ENCODE measurements at places on chromosomes 5 and 9. TPM values are rescaled to one million over a fixed set of nuclear protein-coding genes. Genes with fewer than 3 reads are reported as not detected.

ORM1 gene
- total RNA-seq, result 1,297 TPM

- H3K27ac ChIP-seq, result no peak overlapping the region
- no peak overlapping the region for H3K4me3 ChIP-seq
- H3K36me3 ChIP-seq, result no peaks in the 10 kb centered on the region
- H3K27me3 ChIP-seq, result no peaks in the 10 kb centered on the region
Measured at GRCh38 chr5:2471152-2471879, 280.2 kb downstream of the IRX2 start.

- no peak for DNase-seq
- no peaks in the 10 kb centered on the region for H3K36me3 ChIP-seq
- no peak overlapping the region for H3K4me3 ChIP-seq
- H3K27ac ChIP-seq, result no peak overlapping the region
- no peaks in the 10 kb centered on the region for H3K4me1 ChIP-seq
- no peaks in the 10 kb centered on the region for H3K27me3 ChIP-seq
Measured at GRCh38 chr5:32642276-32643002, 57.1 kb downstream of the SUB1 start.

DNA sequence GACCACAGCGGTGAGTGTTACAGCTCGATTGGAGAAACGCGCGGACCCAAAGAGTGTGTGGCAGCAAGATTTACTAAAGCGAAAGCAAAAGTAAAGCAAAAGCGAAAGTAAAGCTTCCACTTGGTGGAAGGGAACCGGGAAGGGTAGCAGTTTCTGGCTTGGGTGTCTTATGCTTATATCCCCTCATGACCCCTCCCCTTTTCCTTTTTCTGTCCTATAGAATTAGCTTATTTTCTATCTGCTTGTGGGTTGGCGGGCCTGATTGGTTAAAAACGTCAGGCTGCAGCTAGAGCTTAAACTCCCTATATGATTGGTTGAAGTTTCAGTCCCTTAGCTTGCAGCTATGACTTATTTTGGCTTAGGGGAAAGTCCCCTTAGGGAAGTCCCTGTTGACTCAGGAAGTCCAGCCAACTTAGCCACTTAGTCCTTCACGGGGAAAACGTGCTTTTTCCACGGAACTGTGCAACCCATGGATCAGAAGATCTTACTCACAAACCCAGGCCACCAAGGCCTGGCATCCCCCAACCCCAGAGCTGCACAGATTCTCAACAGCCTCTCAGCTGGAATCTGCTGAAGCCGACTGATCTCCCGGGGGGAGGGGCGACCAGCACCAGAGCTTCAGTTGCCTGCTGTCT is 114.2 kb upstream of the ADAMTS16 start:
- H3K4me1 ChIP-seq, result no peaks in the 10 kb centered on the region
- no peak overlapping the region for H3K27ac ChIP-seq
- H3K4me3 ChIP-seq, result peak overlapping the region; percentile 8
- H3K27me3 ChIP-seq, result no peaks in the 10 kb centered on the region
- no peak for DNase-seq
- H3K36me3 ChIP-seq, result no peaks in the 10 kb centered on the region

GRCh38 chr9:129458663-129459546 is 162.0 kb downstream of the C9orf50 start:
- no peak overlapping the region for H3K4me3 ChIP-seq
- no peaks in the 10 kb centered on the region for H3K27me3 ChIP-seq
- H3K4me1 ChIP-seq, result peaks cover 27% of the 10 kb centered on the region
- no peaks in the 10 kb centered on the region for H3K36me3 ChIP-seq

- no peaks in the 10 kb centered on the region for H3K27me3 ChIP-seq
- no peak overlapping the region for H3K4me3 ChIP-seq
- peaks cover 72% of the 10 kb centered on the region for H3K36me3 ChIP-seq
- DNase-seq, result no peak
- no peak overlapping the region for H3K27ac ChIP-seq
Measured at GRCh38 chr5:179828756-179829421, 8.2 kb downstream of the SQSTM1 start.

PPP2R2B gene
- total RNA-seq, result 6.3 TPM

MSX2 gene
- 0.08 TPM for total RNA-seq

CDH6 gene
- 3.7 TPM for total RNA-seq

TAF11L10 gene
- total RNA-seq, result not detected

- H3K27me3 ChIP-seq, result no peaks in the 10 kb centered on the region
- H3K4me3 ChIP-seq, result no peak overlapping the region
- no peaks in the 10 kb centered on the region for H3K36me3 ChIP-seq
- DNase-seq, result no peak
Measured at GRCh38 chr9:131693651-131694597, 46.0 kb downstream of the RAPGEF1 start.

- no peak overlapping the region for H3K27ac ChIP-seq
- DNase-seq, result no peak
- H3K36me3 ChIP-seq, result no peaks in the 10 kb centered on the region
- no peaks in the 10 kb centered on the region for H3K4me1 ChIP-seq
Measured at GRCh38 chr5:96149546-96149945, 187.9 kb upstream of the ELL2 start.

DNA sequence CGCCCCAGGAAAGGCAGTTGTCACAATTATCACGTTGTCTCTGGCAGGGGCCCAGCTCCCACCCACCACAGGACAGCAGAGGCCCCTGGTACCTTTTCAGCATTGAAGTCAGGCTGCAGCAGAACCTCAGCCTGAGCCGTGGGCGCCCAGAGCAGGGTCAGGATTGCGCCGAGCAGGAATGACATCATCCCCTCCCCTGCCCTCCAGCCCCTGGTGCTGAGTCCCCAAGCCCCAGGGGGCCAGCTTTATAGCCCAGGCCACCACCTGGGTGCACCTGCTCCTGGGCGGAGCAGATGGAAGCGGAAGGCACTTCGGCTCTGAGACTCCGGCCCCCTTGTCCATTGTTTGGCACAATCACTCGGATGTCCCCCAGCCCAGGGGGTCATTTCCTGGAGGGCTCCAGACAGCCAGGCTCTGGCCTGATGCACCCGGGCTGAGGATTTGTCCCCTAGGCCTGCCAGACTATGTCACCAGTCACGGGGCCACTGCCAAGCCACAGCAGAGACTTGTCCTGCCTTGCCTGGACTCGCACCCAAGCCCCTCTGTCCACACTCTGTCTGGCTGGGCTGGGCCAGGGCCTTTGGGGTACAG is at the start of gene LCN15:
TSS of gene LCN15 (minus strand) at position 218 of the 591 bp plus-strand sequence. CDS start at position 188, 30 bp downstream.
- no peak within 1 kb of the TSS for H3K27ac ChIP-seq
- H3K4me3 ChIP-seq, result no peak within 1 kb of the TSS

DNA sequence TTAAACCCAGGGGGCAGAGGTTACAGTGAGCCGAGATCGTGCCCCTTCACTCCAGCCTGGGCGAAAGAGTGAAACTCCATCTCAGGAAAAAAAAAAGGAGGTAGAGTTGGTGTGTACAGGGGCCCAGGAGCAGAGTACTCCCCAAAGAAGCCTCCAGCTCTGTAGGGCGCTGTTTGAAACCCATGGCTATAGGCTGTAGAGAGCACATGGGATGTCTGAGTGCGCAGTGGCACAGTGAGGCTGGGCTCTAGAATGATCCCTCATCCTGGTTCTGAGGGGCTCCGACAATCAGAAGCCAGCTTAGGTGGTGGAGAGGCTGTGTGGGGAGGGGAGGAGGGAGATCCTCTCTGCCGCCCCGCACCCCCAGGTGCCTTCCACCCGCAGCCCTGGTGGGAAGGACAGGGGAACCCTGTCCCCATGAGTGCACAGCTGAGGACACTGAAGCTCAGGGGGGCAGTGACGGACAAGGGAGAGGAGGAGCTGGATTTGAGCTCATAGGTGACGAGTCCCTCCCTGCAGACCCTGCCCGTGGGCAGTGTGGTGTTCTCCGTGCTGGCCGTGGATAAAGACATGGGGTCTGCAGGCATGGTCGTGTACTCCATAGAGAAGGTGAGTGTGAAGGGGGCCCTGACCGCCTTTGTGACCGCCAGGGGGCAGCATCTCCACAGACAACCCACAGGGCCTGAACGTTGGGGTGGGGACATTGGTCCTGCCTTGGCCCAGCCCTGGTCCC is 24.6 kb downstream of the CDHR2 start:
- H3K27me3 ChIP-seq, result no peaks in the 10 kb centered on the region
- no peaks in the 10 kb centered on the region for H3K4me1 ChIP-seq
- H3K27ac ChIP-seq, result no peak overlapping the region

SPOCK1 gene
- total RNA-seq, result 0.17 TPM

GRCh38 chr5:126124706-126125345 is 298.4 kb upstream of the GRAMD2B start:
- H3K4me3 ChIP-seq, result no peak overlapping the region
- no peaks in the 10 kb centered on the region for H3K4me1 ChIP-seq
- DNase-seq, result no peak

DNA sequence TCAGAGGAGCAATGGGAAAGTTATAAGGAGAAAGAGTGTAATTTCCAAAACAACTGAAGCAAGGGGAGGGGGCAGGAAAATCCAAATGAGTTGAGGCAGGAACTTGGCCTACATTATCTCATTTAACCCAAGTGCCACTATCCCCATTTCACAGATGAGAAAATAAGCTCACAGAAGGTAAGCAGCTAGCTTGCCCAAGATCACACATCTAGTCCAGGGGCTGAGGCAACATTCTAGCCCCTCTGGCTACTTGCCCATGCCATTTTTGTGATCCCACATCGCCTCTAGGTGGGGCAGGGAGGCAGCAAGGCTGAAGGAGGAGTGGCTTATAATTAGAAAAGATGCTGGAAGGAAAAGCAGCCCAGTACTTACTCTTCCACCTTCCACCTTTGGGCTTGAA is 2.6 kb upstream of the PSIP1 start:
- no peaks in the 10 kb centered on the region for H3K36me3 ChIP-seq
- no peaks in the 10 kb centered on the region for H3K27me3 ChIP-seq
- no peak overlapping the region for H3K27ac ChIP-seq
- H3K4me3 ChIP-seq, result no peak overlapping the region
- H3K4me1 ChIP-seq, result peaks cover 4% of the 10 kb centered on the region

- no peaks in the 10 kb centered on the region for H3K27me3 ChIP-seq
- no peak overlapping the region for H3K4me3 ChIP-seq
- no peak overlapping the region for H3K27ac ChIP-seq
- H3K4me1 ChIP-seq, result no peaks in the 10 kb centered on the region
- no peaks in the 10 kb centered on the region for H3K36me3 ChIP-seq
- no peak for DNase-seq
Measured at GRCh38 chr9:131033269-131034224, 24.6 kb downstream of the LAMC3 start.

GRCh38 chr5:133154274-133155075 is 102.7 kb downstream of the HSPA4 start:
- no peaks in the 10 kb centered on the region for H3K27me3 ChIP-seq

WDR38 gene
- total RNA-seq, result not detected

DNA sequence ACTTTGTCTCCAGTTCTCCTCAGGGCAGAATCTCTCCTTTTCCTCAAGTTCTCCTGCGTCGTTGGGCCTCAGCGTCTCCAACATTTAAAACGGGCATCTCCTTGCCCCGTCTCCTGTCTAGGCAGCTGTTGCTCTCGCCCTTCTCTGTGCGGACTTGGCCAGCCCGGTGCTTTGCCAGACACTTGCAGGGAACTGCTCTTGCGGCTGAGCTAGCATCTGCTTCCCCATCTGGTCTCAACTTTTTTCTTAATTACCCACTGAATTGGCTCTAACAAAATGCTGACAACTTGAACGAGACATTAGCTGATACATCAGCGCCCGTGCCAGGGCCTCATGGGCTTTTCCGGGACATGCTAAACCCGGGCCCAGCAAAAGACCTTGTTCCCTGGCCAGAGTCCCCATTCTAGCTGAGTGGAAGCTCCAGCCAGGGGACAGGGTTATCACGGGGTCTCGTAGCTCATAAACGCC is 25.1 kb downstream of the ZNF618 start:
- no peak overlapping the region for H3K27ac ChIP-seq
- no peaks in the 10 kb centered on the region for H3K27me3 ChIP-seq
- no peaks in the 10 kb centered on the region for H3K4me1 ChIP-seq
- no peaks in the 10 kb centered on the region for H3K36me3 ChIP-seq
- DNase-seq, result no peak
- no peak overlapping the region for H3K4me3 ChIP-seq

- no peak overlapping the region for H3K27ac ChIP-seq
- no peaks in the 10 kb centered on the region for H3K36me3 ChIP-seq
- peaks cover 3% of the 10 kb centered on the region for H3K4me1 ChIP-seq
- H3K4me3 ChIP-seq, result peak overlapping the region; percentile 82
Measured at GRCh38 chr5:14582797-14583137, 1.2 kb downstream of the OTULINL start.

DNA sequence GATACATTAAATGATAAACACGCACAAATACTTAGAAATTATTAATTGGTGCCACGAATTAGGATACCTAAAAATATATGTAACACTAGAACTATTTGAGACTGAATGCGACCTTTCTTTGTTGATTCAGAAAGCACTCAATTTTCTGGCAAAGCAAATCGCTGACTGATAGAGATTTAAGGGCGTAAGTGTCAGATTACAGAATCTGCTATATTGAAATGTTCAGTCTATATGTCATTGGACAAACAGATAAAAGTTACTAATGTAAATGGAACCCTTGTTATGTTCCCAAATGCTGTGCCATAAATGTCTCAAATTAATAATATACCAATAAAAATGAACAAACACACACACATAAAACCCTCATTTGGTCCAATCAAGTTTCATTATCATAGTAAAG is 137.9 kb downstream of the MPDZ start:
- H3K4me3 ChIP-seq, result no peak overlapping the region
- DNase-seq, result no peak
- peaks cover 8% of the 10 kb centered on the region for H3K4me1 ChIP-seq
- H3K27me3 ChIP-seq, result no peaks in the 10 kb centered on the region
